WTC11 (cell line): ENCODE measurements at places on chromosomes 2 and 18.

- DNase-seq = no peak
These were observed 4.8 kb upstream of the IL36A start for GRCh38 chr2:113000436-113000835.

DNA sequence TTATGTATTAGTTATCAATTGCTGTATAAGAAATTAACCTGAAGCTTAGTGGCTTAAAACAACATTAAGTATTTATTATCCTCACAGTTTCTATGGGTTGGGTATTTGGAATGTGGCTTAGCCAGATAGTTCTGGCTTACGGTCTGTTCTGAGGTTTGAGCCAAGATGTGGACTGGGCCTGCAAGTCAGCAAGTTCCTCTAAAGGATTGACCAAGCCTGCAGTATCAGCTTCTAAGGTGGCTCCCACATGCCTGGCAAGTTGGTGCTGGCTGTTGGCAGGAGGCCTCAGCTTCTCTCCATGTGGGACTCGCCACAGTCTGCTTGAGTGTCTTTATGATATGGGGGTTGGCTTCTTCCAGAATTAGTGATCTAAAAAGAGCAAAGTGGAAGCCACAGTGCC lies 45.0 kb upstream of the TCF4 start:
- DNase-seq = no peak

GRCh38 chr2:136932700-136933099 lies 167.4 kb downstream of the THSD7B start:
- DNase-seq = peak; percentile 49

GRCh38 chr2:27705851-27706622 lies 42.3 kb downstream of the SLC4A1AP start:
- DNase-seq = no peak

DNA sequence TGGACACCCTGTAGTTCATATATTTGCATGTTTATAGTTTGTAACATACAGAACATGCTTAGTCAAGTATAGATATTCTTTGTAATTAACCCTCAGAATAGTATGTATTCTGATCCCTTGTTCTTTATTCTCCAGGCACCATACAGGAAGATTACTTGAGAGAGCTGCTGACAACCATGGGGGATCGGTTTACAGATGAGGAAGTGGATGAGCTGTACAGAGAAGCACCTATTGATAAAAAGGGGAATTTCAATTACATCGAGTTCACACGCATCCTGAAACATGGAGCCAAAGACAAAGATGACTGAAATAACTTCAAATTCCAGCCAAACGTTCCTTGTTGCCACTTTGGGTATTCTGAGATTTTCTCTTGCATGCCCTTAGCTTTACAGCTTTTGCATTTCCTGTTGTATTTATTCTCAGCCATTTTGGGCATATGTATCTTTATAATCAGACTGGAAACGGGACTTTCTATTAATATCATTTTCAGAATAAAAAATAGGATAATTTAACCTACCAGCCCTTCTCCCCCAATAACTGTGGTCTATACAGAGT lies 6.2 kb upstream of the MYL12B start:
- DNase-seq = no peak

DNA sequence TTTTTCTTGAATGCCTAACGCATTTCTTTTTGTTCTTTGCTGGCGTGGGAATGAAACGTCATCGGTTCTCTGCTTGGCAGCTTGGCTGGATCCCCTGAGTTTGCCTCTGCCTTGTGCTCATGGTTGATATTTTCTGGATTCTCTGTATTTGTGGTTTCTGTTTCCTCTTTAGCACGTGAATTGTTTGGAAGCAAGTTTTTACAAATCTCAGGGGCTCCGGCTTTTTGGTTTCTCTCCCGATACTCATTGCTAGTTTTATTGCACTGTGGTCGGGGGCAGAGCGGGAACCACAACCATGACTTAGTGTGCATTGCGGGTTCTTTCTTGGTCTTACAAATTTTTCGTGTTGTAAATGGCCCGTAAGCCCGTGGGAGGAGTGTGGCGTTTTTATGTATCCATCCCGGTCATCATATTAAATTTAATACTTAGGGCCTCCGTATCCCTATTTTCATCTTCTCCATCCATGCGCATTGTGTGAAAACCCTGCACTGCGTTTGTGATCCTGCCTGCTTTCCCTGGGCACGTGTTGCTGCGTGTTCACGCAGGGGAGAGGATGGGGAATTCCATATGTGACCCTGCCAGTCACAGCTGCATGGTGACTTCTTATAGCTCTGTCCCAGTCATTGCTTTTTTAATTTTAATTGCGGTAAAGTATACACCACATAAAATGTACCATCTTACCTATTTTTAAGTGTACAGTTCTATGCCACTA lies 9.4 kb downstream of the RAMP1 start:
- DNase-seq = no peak

GRCh38 chr2:60478660-60479059 lies 74.8 kb downstream of the BCL11A start:
- DNase-seq = no peak

DNA sequence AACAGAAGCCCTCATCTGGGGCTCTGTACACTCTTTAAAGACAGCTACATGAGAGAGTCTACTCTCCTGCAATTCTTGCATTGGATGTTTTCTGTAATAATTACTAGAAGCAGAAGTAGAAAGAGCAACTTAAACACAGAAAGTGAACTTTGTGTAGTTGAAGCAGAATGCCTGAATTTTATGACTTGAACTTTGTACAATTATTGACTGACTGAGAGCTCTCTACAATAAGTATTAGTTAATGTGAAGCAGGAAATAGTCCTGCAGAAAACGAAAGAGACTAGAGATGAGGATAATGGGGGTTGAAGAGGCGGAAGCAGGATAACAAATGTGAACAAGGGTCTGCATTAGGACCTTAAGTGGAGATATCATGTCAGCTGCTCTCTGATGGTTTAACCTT lies 79.2 kb upstream of the STK39 start:
- DNase-seq = no peak
